COR-L47 (cell line): ENCODE measurements at places on chromosomes 4 and X.

- no peak for DNase-seq
These were observed 121.3 kb downstream of the KIT start for GRCh38 chr4:54779036-54779435.

- DNase-seq: peak; percentile 25
These were observed 80.7 kb downstream of the FHIP1A start for GRCh38 chr4:151489462-151490203.

DNA sequence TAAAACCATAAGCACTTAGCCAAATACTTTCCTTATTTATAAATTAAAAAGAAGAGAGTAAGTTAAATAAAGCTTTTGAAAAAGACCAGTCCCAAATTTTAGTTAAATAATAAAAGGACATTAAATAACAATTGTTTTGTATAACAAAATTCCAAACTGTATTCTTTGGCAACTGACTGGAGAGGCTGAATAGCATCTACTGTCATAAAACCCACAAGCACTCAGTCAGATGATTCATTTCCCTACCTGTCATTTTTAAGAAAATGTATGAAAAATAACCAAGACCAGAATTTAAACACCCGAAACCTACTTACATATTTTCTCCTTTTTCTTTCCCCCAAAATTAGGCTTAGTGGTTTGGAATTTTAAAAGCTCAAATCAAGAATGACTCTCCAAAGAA is 32.5 kb upstream of the SMIM10L2A start:
- no peak for DNase-seq

DNA sequence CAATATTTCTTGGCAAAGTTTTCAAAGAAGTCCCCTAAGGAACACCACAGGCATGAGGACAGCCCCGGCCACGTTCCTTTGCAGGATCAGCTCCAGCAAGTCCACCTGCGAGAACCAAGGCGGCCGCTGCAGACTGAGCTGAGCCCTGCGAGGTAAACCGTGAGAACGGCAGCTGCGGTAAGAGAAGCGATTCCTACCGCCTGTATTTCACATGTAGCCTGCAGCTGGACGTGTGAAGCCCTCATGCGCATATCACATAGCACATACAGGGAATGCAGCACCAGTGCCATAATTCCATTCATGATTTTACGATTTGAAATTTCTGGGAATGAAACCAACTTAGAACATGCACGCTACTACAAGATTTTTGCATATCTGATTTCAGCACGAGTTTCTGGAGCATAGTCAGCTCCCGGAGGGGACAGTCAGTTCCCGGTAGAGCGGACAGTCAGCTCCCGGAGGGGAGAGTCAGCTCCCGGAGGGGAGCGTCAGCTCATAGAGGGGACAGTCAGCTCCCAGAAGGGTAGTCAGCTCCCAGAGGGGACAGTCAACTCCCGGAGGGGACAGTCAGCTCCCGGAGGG is 41.7 kb downstream of the FGFRL1 start:
- DNase-seq: no peak

GRCh38 chr4:169582203-169582602 is 30.2 kb downstream of the NEK1 start:
- no peak for DNase-seq

- no peak for DNase-seq
These were observed 8.3 kb upstream of the TMEM154 start for GRCh38 chr4:152687974-152688599.

GRCh38 chrX:150429594-150429993 is 66.5 kb downstream of the MAMLD1 start:
- no peak for DNase-seq

GRCh38 chr4:124432500-124432899 is 280.0 kb downstream of the ANKRD50 start:
- no peak for DNase-seq

DNA sequence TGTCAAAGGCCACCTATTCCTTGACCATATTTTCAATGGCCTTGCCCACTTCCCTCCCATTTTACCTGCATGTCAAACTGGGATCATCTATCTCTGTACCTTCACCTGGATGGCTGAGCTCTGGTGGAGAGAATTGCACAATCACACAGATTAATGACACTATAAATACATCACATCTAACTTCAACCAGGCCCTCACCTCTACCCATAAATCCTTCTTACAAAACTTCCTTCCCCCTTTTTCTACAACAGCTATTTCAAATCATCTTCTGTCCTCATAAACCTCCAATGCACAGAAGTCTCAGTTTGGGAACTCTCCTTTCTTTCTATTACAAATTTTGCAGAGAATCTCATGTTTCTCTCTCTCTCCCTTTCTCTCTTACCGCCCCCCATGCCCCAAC is 9.2 kb downstream of the PALLD start:
- DNase-seq: no peak

GRCh38 chrX:20015945-20016615 is 25.2 kb upstream of the BCLAF3 start:
- DNase-seq: no peak

DNA sequence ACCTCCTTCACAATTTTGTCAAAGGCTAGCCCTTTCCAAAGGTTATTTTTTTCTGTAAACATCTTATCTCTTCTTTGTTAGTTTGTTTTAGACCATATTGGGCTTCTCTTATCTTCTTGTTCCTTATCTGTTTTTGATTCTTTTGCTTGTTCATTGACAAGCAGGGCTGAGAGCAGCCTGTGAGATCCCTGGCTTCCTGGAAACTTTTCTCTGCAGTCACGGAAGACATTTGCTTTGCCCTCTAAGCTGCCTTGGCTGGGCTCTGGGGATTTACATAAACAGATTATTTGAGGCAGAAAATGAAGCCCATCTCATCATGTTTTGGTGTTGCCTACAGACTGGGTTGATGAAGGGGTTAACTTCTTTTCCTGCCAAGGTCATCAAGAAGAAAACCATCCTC is 157.4 kb upstream of the AMOT start:
- no peak for DNase-seq

- no peak for DNase-seq
These were observed 32.7 kb upstream of the FAM9C start for GRCh38 chrX:13077168-13077567.

GRCh38 chrX:151030845-151031244 is 47.7 kb downstream of the HMGB3 start:
- DNase-seq: no peak

DNA sequence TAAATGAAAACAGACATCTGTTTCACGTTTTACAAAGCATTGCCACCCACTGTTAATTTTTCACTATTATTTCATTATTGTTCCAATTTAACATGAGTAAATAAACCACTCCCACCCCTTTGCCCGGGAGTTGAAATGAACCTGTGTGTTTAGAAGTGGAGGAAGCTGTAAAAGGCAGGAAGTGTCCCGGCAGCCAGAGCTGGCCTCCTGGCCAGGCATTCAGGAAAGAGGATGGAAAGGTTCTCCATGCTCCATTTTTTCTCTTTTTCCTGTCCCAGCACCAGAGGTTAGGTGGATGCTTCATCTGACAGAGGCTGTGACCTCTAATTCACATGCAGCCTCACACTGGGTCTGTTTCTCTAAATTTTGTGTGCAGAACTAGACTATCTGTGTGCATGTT is 55.5 kb upstream of the LNX1 start:
- DNase-seq: peak; percentile 85

DNA sequence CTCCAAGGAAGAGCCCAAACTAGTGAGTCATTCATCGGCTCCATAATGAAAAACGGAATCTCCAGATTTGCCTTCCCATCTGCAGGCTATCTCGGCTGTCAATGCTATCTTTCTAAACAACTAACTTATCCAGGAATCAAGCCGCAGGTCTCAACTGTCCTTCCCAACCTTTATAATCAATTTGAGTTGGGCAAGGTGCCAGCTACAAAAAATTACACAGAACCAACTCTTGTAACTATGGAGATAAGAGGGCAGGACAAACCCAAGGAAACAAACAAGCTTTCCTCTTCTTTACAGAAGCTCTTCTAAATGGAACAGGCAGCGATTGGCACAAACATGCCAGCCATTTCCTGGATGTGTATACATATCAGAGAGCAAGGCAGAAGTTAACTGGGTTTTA is 61.2 kb upstream of the RAI2 start:
- peak; percentile 38 for DNase-seq

DNA sequence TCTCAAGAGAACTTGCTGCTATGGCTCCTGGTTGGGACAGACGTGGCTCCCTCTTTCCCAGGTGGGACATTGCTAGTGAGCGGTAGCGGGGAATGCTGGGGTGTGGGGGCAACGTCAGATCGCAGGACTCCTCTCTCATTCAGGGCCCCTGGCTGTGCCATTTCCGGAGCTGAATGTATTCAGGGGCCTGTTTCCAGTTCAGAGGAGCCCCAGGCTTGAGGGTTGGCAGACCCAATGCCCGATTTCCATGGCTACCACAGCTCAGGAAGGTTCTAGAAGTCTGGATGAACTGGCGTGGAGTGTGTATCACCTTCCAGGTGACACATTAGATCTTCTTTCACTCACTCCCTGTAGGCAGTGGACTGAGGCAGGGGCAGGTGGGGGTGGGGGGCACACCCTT is 26.2 kb upstream of the CRMP1 start:
- DNase-seq: no peak

GRCh38 chrX:66039944-66040343 is at the start of gene VSIG4:
Gene VSIG4 (minus strand): TSS chrX:66040080. CDS start chrX:66039998, 82 bp downstream.
- no peak for DNase-seq

- DNase-seq: no peak
These were observed 591.2 kb downstream of the PDHA2 start for GRCh38 chr4:96431094-96431493.

- no peak for DNase-seq
These were observed at the start of gene MAGEB2 for GRCh38 chrX:30215357-30215843. Gene MAGEB2 (plus strand): TSS chrX:30215563. CDS start chrX:30218581, 3,018 bp downstream.

DNA sequence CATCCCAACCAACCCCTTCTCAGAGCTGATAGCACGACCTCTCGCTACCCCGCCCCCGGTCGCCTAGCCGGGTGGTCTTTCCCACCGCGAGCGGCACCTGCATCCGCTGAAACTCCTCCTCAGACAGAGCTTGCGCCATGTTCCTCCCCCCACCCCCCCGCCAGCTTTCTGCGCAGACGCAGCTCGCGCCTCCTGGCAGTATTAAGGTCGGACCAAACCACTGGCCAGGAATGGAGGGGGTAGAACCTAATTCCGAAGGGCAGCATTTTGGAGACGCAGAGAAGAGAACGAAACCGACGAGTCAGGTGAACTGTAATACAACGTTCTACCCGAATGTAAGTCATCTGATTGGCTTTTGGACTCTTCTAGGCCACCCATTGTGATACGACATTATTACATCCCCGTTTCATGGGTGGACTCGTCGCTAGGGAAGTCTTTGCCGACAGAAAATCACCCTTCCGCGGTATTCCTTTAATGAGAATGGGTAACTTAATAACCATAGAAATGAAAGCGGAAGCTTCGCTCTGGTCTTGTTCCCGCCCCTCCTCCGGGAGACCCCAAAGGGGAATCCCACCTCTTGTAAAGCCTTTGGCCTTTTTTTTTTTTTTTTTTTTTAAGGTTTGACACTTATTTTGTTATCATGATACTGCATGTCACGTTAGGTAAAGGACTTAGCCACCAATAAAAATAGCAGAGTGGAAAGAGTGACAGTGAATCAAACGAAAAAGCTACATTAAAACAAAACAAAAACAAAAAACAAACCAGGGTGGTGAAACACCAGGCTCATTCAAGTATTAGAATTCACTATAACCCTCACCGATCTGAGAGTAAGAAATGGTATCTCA is at the start of gene GRIPAP1:
Gene GRIPAP1 (minus strand): TSS at position 174 of the 845 bp plus-strand sequence. CDS start 35 bp downstream, at position 139.
- peak; percentile 78 for DNase-seq

GRCh38 chr4:13306356-13306755 is 177.8 kb downstream of the RAB28 start:
- no peak for DNase-seq

GRCh38 chrX:66046612-66047235 is 6.8 kb upstream of the VSIG4 start:
- DNase-seq: no peak

DNA sequence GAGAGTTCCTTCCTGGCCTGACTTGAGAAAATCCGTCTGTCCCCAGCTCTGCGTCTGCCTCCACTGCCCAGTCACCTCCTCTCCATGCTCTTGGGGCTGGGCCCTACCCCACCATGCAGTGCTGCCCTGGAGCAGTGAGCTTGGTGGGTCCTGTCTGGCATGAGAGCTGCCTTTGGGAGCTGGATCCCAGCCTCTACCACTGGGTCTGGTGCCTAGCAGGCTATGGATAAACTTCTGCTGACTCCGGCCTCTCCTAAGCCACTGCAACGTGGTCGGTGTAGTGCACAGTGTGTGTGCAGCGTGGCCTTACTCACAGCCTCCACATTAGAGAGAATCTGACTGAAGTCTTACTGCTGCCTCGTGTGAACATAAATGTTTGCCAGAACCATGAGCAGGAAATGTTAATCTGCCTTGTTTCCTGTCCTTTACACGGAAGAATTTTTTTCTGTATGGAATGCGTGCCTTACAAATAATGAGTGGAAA is 47.6 kb downstream of the HTT start:
- no peak for DNase-seq

DNA sequence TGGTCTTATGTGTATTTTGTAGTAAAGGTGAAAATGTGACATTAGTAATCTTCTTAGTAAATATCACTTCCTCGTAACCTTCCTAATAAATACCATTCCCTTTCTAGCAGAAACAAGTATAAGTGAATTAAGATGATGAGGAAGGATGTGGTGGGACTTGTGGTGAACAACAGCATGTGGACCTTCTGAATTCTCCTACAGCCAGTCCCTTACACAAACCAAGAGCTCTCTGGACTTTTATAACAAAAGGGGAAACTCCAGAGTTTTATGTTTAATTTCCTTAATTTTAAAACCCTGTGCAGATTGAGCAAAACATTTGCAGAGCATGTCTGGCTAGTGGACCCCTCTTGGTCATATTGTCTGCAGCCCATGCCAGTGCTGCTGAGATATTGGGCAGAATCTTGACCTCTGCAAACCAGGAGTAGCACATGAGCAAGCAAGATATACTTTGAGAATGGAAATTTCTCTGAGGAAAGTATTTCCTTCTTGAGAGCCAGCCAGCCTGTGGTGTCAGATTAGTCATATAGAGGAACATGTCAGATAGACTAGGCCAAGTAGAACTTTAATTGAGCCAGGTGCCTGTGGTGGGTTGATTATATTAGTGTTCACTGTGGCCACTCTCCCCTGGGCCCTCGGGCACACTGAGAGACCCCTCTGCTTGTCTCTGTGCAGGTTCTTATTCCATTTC is 328.2 kb downstream of the DKK2 start:
- DNase-seq: no peak

DNA sequence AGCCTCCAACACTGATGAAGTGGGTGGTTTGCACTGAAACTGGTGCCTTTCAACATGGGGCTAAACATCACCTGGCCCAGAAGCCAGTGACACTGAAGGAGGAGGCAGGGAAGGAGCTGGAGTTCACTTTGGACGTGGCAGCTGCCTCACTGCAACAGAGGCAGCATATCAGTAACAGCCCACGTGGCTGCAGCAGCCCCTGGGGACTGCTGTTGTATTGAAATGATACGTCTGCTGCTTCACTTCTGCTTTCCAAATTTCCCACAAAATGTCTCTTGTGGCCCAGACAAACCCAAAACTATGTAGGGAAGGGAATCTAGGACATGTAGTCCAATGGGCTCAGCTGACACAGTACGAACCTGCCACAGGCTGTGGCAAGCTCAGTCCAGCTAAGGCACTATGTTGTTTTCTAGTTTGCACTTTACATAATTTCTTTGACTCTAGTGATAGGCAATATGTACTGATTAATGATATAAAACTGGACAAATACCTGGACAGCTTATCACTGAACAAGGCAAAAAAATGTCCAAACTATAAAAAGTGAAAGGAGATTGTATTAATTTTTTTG is 84.7 kb upstream of the RAPGEF2 start:
- DNase-seq: no peak

GRCh38 chr4:40059362-40059761 is 2.7 kb downstream of the N4BP2 start:
- DNase-seq: no peak
